ENCODE measurements at places on chromosomes 3 and 15.

GRCh38 chr3:54836871-54837270 is 91.0 kb downstream of the LRTM1 start:
- DNase-seq = peak; percentile 54

- DNase-seq = no peak
These were observed 58.2 kb upstream of the TP63 start for GRCh38 chr3:189573004-189573403.

DNA sequence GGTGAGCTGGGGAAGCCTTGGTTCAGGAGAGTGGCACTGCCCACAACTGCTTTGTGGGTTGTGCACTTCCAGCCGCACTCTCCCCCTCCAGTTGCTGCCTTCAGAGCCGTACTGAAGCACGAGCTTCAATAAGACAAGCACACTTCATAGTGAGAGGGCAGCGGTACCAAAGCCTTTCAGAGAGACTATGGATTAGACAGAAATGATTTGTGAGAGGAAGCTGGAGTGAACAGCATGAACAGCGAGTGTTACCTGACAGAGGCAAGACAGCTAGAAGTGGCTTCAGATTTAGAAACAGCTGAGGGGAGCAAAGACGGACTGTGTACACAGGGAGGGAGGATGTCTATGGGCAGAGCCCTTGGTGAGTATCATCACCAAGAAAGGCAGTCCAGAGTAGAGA is 31.1 kb downstream of the HCLS1 start:
- DNase-seq = no peak

DNA sequence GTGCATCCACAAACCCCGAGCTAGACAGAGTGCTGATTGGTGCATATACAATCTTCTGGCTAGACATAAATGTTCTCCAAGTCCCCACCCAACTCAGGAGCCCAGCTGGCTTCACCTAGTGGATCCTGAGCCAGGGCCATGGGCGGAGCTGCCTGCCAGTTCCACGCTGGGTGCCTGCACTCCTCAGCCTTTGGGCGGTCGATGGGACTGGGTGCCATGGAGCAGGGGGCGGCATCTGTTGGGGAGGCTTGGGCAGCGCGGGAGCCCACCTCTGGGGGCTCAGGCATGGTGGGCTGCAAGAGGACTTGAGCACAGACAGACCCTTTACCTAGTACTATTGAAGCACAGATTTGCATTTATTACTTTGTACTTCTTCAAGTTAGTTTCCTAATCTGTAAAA is 57.5 kb downstream of the ZPLD1 start:
- no peak for DNase-seq

DNA sequence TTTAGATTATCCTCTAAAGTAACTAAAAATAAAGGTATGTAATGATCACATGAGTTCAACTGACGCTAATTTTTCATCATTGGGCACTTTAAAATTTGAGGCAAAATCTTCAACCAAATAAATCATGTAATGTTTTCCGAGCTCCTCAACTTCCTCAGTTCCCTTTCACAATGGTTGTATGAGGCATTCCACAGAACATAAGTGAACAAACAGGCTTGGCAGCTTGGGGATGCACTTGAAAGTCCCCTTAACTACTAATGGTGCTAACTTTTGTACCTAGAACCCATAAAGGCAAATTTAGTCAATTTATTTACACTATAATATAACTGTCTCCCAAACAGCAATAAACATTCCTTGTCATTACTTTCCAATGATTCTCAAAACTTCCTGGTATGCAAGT is 1137.9 kb downstream of the ROBO2 start:
- no peak for DNase-seq

- no peak for DNase-seq
These were observed 272.4 kb downstream of the FOXP1 start for GRCh38 chr3:71310980-71311660.

DNA sequence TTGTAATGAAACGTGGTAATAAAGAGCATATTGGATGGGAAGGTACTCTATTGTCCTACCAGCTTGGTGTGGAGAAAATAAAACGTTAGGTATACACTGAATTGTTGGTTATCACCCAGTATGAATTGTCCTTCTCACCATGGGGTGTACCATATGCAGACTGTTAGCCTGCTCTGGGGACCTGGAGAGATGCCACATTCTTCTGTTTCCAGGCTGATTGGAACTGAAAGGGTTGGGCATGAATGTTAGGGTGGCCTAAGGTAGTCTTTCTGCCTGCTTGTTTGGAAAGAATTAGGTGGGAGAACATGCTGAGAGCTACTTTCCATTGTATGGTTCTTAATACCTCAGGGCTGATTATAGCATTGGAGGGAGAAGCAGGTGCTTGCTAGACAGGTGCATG is 340.6 kb downstream of the PTPRG start:
- DNase-seq = no peak

- no peak for DNase-seq
These were observed 67.1 kb upstream of the SH3GL3 start for GRCh38 chr15:83380059-83380458.

DNA sequence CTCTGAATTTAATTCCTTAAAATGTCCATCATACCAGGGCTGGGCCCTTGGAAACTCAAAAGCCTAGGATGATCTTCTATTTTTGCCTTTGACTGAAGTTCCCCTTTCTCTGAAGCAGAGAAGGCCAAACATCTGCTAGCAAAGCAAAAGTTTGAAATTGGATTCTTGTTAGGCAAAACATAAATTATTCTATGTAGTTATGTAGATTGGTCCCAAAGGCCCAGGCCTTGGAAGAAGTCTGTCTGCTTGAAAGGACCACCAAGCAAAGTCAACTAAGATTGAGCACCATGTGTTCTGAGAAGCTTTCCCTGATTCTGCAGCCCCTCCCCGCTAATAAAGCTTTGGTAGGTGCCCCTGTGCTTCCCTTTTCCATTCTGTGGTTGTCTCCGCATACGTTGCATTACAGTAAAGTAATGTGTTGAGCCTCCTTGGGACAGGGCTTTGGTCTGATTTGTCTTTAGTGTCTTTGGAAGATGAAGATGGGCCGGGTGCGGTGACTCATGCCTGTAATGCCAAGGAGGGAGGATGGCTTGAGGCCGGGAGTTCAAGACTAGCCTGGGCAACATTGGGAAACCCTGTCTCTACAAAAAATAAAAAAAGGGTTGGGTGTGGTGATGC is 56.4 kb downstream of the RPL39L start:
- no peak for DNase-seq

GRCh38 chr3:109642025-109642424 is 304.7 kb upstream of the DPPA4 start:
- DNase-seq = no peak

- no peak for DNase-seq
These were observed 2.5 kb downstream of the MOBP start for GRCh38 chr3:39469945-39470344.

DNA sequence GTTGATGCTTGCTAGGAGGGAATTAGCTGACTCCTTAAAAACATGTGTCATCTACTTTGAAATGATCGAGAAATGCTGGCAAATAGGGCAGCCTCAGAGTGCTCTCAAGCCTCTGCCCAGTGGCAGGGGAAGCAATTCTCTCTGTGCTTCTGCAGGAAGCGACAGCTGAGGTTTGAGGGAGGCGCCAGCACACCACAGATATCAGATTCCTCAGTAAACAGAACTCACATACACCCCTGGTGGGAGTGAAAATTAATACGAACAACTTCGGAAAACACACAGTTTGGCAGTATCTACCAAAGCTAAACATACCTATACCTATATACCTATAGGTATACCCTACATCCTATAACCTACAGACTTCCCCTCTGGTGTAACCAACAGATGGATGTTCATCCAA is 61.3 kb downstream of the NSMCE3 start:
- no peak for DNase-seq

DNA sequence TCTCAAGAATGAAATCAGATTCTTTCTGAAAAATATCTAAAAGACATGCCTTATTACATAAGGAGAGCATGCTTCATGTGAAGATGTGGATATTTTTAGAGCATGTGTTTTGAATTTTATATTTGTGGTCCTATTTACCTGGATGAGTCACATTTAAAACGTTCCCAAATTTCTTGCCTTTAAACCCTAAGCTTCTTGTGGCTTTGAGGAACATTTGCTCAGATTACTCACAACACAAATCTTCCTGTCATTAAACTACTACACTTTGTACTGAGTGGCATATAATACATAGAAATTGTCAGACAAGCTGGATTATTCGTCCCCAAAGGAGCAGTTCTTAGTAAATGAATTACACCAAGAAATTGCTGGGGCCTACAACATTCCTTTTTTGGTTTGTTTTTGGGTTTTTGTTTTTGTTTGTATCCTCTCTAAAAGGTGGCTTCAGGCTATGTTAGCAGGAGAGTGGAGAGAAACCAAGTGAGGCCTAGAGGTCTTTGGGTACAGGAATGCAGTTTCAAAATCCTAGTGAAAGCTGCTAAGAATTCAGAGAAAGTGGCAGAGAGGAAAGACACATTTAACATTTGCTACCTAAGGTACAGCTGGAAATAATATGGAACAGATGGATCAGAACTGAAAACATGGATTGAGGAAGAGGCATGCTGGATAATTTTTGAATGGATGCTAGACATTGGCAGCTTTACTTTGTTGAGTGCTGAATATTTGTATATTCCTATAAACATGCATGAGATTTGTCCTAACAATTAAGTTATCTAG is 128.1 kb downstream of the RPL22L1 start:
- no peak for DNase-seq

GRCh38 chr3:127196466-127197299 is 3.8 kb downstream of the PRR23E start:
- no peak for DNase-seq

GRCh38 chr3:13301286-13301987 is 118.7 kb downstream of the NUP210 start:
- DNase-seq = no peak

DNA sequence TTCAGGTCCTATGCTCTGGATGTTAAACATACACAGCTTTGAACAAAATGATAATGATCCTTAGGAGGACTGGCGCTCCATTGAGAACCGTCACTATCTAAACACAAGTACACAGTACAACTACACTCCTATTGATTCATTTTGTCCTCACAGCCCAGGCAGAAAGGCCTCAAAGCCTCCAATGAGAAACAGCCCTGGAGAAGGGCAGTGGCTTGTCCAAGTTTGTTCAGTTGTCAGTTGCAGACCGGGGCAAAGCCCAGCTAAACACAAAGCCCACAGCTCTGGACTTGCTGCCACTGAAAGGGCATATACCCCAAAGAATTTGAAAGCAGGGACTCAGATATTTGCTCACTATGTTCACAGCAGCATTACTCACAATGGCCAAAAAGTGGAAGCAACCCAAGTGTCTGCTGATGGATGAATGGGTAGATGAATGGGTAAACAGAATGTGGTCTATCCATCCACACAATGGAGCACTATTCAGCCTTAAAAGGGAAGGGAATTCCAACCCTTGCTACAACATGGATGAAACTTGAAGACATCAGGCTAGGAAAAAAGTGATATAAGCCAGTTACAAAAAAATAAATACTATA is 34.7 kb downstream of the NUP210 start:
- no peak for DNase-seq

- no peak for DNase-seq
These were observed 39.4 kb downstream of the PIGB start for GRCh38 chr15:55358471-55358870.

DNA sequence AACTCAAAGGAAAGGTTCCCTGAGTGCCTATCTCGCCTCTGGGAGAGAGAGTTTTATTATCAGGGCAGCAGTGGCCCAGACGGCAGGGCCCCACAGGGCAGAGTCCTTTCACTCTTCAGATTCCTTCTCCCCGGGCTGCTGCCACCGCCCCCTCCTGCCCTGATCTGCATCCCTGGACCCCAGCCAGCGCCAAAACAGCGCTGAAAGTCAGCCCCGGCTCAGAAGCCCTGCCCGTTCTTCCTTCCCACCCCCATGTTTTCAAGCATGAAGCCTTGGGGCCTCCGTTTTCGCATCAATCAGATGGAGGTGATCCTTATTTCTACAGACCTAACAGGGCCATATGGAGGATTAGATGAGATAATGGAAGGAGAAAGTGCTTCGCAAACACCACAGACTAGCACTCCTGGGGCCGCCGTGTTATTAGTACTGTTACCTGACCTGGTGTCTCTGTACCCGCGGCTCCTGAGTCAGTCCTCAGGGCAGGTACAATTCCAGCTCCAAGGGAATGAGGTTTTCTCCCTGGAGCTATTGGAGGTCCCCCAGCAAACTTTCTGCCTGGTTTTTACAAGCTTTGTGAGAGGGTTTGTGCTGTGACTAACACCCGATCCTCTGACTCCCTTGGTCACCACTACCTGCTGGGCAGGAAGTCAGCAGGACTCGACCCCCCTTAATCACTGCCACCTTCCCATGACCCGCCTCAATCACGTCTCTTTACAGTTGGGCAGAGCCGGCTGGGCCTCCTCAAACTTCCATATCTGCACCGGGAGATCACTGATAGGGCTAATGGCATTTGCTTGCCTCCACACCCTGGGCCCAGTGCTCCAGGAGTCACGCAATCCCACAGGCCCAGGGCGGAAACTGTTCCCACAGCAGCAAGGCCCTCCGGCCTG is 39.5 kb upstream of the TSEN2 start:
- DNase-seq = no peak

GRCh38 chr15:64006642-64007041 is 39.6 kb downstream of the DAPK2 start:
- no peak for DNase-seq

GRCh38 chr15:60255390-60255789 is 142.4 kb downstream of the ANXA2 start:
- no peak for DNase-seq

DNA sequence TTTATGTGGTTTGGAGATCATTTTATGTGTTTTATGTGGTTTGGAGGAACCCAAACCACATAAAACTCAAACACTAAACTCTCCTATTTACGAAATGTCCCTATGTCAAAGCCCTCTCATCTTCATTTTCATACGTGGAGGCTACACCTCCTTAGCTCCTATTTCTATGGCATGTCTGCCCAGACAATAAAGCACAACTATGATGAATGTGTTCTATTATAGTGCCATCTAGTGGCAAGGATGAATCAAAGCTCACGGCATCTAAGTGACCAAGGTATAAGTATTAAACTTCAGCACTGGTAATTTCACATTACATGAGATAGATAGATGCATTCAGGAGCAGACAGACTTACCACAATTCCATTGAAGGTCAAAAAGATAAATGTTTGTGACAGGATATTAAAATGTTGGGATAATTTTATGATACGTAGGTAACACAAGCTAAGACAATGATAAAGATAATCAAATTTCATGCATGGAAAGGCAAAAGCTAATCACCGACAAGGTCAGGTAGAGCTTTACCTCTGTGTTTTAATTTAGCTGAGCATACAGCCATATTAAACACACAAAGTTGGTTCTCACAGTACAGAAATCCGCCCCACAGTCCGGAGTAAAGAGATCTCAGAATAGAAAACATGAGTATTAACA is 130.6 kb upstream of the FHIT start:
- DNase-seq = no peak

- DNase-seq = no peak
These were observed 369.6 kb upstream of the ATP10A start for GRCh38 chr15:26232691-26233090.

GRCh38 chr3:180085122-180085710 is 48.5 kb upstream of the PEX5L start:
- no peak for DNase-seq

DNA sequence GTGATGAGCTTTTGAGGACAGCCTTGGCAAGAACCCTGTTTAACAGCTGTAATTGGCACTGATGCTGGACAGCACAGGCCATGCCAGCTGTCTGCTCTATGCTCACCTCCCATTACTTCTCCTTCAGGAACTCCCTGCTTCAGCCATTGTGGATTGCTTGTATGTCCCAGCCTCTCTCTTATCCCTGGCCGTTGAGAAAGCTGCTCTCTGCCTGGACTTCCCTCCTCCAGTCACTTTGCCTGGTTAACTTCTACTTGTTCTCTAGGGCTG is 444.5 kb downstream of the EPHB1 start:
- no peak for DNase-seq

- DNase-seq = no peak
These were observed 11.2 kb upstream of the FAM174B start for GRCh38 chr15:92666780-92667179.

- DNase-seq = no peak
These were observed 330.3 kb downstream of the SHQ1 start for GRCh38 chr3:72517921-72518424.
